ENCODE measurements at places on chromosomes 4 and X.

DNA sequence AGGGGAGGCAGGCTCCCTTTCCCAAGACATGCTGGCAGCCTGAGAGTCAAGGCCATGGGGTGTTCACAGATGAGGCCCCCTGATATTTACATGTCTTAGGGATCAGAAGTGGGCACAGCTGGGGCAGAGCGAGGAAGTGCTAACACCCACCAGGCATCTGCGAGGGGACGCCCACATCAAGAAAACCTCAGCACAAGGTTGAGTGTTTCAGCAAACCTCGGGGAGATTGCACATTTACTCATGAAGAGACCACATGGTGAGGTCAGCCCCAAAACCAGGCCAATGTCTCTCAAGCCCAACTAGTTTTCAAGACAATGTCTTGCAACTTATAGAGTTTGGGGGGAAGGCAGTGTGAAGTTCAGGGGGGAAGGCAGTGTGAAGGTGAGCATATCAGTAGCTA, 55.2 kb downstream of the CLNK start:
- DNase-seq, result peak; percentile 17

- DNase-seq, result no peak
These were observed 122.6 kb downstream of the SLC4A4 start for GRCh38 chr4:71461422-71461821.

DNA sequence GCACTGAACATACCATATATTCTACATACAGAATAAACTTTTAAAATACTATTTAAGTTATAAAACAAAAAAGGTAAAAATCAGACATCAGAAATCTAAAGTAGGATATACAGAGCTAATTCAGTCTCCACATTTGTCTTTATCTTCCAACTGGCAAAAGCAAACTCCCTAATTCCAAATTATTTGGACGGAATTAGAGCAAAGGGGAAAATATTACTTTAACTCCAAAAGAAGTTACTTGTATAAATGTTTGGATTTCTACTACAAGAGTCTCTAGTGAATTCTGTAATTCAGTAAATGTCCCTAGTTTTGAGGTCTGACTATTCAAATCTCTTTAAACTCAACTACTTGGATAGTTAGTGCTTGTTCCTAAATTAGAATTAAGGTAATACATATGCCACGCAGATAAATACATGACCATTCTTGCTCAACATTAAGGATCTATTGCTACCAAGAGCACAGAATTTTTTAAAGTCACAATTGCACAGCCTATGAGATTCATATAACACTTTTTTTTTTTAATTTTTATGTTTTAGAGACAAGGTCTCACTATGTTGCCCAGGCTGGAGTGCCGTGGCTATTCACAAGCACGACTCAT, 7.3 kb downstream of the ZNF280C start:
- no peak for DNase-seq

GRCh38 chrX:3271183-3271833, 75.1 kb downstream of the MXRA5 start:
- no peak for DNase-seq

DNA sequence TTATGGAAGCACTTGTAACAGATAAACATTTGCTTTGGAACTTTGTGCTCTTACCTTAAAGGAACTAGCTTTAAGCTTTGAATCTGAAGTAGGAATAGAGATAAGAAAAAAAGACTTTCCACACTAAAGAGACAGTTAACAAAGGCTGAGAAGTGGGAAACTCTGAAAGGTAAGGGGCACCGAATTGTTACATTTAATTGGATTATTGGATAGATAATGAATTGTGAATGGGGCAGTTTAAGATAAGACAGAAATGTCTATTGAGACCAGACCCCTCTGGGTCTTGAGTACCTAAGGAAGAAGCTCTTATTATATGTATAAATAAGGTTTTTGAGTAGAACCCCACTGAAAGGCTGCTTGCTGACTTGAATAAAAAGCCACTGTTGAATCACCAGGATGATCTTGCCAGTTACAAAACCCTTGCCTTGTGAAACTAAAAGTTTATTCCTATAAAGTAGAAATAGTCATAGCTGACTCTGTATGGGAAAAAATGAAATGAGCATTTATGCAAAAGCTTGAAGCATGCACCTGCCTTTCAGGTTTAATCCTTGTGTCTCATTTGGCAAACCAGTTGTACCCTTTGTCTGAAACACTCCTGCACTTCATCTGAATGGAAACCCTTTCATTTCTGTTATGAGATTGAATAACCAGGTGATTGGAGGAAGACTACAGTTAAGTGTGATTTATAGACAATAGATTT, 423.2 kb downstream of the RPA4 start:
- no peak for DNase-seq

- no peak for DNase-seq
These were observed 102.4 kb upstream of the TMLHE start for GRCh38 chrX:155715141-155715540.

DNA sequence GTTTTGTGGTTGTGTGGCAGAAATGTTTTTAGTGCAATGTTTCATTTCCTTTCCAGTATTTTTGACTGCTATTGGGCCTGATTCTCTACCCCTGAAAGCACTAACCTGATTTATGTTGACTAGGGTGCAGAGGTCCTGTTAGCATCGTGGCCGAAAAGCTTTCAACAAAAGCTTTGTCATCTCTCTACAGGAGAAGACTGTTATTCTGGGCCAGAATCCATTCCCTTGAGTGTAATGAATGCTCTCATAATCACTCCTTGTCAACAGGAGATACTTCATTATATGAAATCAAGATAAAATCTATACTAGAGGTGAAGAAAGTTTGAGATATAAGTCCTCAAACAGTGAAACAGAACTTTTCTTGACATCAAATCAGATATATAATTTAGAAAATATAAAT, 195.5 kb downstream of the ZNF330 start:
- no peak for DNase-seq

- peak; percentile 15 for DNase-seq
These were observed 205.4 kb downstream of the DCLK2 start for GRCh38 chr4:150283689-150284088.

DNA sequence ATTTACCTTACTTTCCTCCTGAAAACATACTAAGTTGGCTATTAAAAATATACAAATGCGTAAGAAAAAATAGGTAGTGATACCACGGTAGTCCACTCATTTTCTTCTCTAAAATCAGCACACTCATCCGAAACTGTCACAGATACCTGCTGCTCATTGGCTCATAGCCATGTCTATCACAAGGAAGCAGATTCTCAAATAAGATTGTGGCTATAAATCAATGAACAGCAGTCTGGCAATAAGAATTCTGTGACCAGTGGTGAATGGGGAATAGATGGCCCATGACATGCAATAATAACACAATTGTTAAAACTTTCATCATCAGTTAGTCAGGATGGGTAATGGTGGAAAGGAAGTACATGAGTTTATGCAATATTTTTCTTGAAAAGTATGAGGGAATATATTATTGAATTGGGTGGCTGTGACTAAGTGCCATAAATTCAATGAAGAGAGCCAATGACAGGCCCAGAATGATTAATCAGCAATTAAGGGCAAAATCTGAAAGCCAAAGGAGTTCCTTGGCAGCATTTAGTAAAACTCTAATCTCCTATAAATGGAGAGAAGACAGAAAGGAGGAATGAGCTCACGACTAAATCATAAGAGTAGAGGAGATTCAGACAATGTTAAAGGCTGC, 202.3 kb upstream of the NEIL3 start:
- DNase-seq, result no peak

DNA sequence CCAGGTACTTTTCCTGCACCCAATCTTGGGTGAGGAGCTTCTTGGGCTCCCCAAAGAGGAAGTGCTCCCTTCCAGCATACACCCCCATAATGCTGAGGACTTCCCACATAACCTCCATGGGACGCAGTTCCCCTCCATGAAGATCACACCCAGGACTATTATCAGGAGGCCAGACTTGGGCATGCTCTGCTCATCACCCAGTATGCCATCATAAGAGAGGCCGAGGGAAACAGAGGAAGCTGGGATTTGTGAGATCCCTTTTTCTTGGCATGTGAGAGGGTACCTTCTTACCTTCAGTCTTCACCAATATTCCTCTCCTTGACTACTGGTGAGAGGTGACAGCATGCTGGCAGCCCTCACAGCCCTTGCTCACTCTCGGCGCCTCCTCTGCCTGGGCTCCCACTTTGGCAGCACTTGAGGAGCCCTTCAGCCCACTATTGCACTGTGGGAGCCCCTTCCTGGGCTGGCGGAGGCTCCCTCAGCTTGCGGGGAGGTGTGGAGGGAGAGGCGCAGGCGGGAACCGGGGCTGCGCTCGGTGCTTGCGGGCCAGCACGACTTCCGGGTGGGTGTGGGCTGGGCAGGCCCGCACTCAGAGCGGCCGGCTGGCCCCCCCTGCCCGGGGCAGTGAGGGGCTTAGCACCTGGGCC, 15.7 kb upstream of the HSFX1 start:
- no peak for DNase-seq

DNA sequence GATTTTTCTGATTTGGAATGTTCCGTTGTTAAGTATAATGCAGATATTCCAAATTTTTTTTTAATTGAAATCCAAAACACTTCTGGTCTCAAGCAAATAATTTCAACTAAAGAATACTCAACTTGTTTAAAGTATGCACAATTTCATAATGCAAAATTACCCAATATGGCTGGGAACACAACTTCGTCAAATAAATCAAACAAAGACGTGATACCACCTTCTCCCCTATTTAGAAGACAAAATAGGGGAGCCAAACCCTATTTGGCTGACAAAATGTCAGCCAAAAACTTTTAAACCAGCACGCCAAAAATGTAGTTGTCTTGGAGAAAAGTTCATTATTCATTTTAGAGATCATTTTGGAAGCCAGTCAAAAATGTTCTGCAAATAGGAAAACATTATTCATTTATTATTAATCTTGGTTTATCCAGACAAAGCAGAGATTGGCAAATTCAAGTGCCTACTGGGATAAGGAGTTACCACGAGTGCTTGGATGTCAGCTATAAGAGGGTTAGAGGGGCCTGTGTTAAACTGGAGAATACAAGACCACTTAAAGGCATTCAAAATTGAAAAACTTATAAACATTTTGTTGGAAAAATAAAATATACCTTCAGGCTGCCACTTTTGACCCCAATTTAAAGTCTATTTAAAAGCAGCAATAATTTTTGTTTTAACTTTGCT, 3.3 kb upstream of the TKTL2 start:
- no peak for DNase-seq

GRCh38 chr4:111214371-111214770, 591.5 kb upstream of the PITX2 start:
- no peak for DNase-seq

DNA sequence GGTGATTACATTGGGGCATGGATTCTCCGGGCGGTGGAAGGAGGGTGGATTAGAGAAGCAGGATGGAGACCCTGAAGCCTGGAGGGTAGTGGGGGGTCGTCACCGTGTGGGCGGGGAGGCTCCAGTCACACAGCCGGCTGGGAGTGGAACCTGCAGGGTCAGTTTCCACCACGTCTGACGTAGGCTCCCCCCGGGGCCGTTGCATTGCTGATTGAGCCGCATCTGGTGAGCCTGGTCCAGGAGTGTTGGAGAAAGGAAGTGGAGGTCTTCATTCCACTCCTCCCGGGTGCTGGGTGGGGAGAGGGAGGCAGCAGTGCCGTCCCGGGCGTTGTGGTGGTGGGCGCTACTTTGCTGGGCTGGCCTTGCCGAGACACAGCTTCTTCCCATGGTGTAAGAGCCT, 28.1 kb downstream of the TBC1D14 start:
- DNase-seq, result no peak

DNA sequence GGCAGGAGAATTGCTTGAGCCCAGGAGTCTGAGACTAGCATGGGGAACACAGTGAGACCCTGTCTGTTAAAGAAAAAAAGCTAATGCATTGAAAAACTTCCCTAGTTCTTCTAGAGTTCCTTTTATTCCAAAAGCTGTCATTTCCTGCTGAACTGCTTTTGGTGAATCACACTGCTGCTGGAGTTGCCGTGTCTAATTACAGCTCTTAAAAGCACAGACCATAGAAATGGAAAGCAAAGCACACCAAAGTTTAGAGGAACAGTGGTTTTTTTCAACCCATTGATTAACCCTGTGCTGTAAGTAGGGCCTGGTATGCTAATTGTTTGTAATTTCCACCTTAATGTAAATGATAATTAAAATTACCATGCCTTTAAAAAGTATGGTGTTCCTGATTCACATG, 52.4 kb downstream of the SEPTIN11 start:
- DNase-seq, result no peak

- DNase-seq, result peak; percentile 41
These were observed 101.1 kb upstream of the CYLC1 start for GRCh38 chrX:83759872-83760271.

- no peak for DNase-seq
These were observed 155.8 kb downstream of the NWD2 start for GRCh38 chr4:37400241-37400881.

GRCh38 chrX:137428221-137428661, 137.7 kb upstream of the ZIC3 start:
- DNase-seq, result no peak

- DNase-seq, result no peak
These were observed 225.6 kb downstream of the FBXW7 start for GRCh38 chr4:152310257-152310656.

DNA sequence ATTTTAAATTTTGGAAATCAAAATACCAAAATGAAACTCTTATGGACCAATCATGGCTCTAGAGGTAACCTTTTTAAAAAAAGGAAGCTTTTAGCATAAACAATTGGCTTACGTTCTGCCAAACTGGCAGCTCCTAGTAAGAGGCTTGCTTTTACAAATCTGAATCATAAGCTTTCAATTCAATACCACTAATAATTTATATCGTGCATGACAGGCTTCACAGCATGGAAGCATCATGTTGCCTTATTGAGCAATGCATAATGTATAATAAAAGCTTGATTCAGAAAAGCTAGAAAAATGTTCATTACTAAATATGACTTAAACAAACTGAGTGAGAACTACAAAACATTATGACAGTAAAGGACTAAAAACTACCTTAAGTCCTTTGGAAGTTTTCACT, 280.9 kb downstream of the IQCM start:
- DNase-seq, result no peak

GRCh38 chr4:149980941-149981340, 97.3 kb upstream of the DCLK2 start:
- DNase-seq, result peak; percentile 71

- no peak for DNase-seq
These were observed 41.2 kb downstream of the RELL1 start for GRCh38 chr4:37644962-37645361.

DNA sequence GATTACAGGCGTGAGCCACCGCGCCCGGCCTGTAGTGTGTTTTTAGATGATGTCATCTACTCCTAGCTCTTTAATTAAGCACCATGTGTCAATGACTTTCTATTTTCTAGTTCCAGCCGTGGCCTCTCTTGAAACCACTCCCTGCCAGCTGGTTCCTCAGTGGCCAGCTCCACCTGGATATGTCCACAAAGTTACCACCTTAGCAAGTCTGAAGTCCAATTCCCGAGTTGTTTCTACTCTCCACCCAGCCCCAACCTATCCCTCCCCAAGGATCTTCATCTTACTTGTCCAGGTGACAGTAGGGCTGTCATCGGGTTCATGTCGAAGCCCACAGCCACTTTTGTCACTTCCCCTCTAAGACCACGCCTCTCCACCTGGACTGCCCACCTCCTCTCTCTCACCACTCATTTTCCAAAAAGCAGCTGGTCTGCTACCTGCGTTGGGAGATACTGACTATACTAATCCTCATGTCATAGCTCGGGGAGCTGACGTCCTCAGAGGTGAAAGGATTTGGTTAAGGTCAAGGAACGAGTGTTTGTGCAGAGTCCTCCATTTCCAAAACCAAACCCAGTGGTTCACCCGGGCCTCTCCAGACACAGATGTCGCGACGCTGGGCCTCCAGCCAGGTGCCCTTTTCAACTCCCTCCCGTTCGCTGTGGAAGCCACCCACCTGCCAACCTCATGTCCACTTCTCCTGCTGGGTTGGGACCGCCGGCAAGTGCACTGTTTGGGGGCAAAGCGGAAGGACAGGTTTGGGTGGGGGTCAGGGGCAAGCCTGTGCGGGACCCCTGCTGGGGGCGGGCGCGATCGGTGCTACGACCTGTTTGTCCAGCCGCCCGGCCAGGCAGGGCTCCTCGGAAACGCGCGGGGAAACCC, 704 bp downstream of the FAM3A start:
- peak; percentile 45 for DNase-seq

Data from hematopoietic multipotent progenitor cell treated with erythropoietin and hydrocortisone succinate and interleukin-3 and kit ligand, for 4 days (in vitro differentiated cells).